ENCODE measurements at places on chromosomes 11 and 22. TPM values are rescaled to one million over a fixed set of nuclear protein-coding genes. Genes with fewer than 3 reads are reported as not detected.
A peak's percentile ranks its signal among the peaks of the same experiment; 100 is the strongest.

DNA sequence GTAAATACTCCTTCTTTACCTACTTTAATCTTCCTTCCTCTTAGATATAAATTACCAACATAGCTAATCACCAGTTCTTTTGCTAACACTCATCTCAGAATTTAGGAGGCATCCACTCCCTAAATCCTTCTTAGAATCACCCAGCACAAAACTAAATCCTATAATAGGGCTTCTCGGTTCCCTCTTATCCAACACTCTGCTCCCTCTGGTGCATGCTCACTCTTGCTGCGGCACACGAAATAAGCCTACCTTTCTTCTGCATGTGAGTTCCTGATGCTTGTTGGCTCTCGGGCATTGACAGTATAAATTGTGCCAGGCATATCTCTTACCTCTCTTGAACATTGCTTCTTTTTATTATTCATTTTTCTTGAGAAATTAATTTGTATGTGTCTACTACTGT is 61.0 kb downstream of the OR5AK2 start:
- no peak overlapping the region for H3K27ac ChIP-seq
- no peaks in the 10 kb centered on the region for H3K36me3 ChIP-seq
- H3K4me1 ChIP-seq, result no peaks in the 10 kb centered on the region
- H3K4me3 ChIP-seq, result no peak overlapping the region
- no peaks in the 10 kb centered on the region for H3K27me3 ChIP-seq

Gene TRIM34
- 6.7 TPM for total RNA-seq

DNA sequence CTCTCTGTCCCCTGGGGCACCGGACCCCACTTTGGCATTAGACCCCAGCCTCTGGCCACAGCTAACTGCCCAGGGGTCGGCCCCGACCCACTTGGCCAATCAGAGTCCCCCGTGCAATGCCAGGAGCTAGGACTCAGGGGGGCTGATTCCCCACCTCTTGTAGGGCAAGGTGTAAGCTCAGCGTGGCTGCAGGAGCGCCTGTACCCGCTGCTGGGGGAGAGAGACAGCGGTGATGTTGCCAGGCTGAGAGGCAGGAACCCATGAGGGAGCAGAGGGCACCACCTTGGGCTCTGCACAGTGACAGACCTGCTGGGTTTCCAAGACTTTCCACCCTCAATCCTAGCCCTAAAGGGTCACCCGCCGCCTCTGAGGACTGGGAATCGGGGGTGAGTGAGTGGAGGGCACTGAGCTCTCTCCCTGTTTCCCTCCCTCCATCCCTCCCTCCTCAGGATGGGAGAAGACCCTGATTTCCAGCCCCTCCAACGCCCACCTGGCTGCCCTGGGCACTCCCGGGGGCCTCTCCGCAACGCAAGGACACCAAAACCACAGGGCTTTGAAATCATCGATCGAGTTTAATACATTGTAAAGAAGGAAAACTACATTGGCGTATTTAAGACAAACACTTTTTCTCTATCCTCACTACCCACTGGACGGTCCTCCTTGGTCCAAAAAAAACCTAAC is 128.4 kb downstream of the ARHGAP8 start:
- no peak overlapping the region for H3K4me3 ChIP-seq
- no peak for DNase-seq
- no peaks in the 10 kb centered on the region for H3K27me3 ChIP-seq
- no peaks in the 10 kb centered on the region for H3K4me1 ChIP-seq

- peaks cover 11% of the 10 kb centered on the region for H3K4me1 ChIP-seq
- no peak for DNase-seq
- H3K4me3 ChIP-seq, result no peak overlapping the region
- H3K36me3 ChIP-seq, result peaks cover 10% of the 10 kb centered on the region
Observed at GRCh38 chr11:93169950-93170561, 27.7 kb downstream of the SLC36A4 start.

DNA sequence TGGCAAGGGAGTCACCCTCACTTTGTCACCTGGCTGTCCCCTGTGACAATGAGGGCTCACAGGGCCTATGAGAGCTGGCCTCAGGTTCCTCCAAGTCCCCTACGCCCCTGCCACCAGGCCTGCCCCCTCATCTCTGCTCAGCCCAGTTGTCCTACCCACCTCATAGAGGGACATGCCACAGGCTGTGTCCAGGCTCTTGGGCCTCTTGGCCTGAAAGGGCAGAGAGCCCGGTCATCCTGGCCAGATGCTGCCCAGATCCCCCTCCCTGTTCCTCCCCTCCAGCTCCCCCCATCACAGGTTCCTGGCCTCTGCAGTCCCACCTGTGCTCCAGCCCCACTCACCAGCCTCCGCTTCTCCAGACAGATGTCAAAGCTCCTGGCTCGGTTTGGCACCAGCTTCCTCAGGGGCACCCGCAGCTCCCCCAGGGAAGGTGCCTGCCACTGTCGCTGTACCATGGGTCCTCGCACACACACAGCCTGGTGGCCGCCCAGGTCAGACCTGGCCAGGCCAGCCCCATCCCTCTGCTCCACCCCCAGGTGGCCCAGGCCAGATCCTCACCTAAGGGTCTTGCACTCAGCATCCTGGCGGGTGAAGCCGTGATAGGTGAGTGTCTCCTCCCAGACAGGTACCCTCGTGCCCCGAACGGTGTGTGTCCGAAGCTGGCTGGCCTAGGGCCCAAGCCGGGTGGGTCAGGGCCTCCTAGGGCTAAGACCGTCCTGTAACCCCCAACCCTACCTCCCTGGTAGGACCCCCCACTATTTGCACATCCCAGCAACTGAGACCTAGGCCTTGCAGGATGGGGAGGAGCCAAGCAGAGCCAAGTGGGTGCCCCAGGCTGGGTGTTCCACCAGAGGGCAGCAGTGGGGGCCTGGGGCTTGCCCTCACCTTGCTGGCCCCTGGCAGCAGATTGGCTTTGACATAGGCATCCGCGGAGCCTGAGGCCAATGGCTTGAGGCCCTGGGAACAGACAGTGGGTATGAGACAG is 8.3 kb downstream of the NDUFV1 start:
- H3K4me3 ChIP-seq, result peak overlapping the region; percentile 74
- DNase-seq, result peak; percentile 58
- peaks cover 22% of the 10 kb centered on the region for H3K4me1 ChIP-seq
- peaks cover 23% of the 10 kb centered on the region for H3K36me3 ChIP-seq
- H3K27ac ChIP-seq, result peak overlapping the region; percentile 98

Gene DEPDC7
- total RNA-seq, result 0.82 TPM

DNA sequence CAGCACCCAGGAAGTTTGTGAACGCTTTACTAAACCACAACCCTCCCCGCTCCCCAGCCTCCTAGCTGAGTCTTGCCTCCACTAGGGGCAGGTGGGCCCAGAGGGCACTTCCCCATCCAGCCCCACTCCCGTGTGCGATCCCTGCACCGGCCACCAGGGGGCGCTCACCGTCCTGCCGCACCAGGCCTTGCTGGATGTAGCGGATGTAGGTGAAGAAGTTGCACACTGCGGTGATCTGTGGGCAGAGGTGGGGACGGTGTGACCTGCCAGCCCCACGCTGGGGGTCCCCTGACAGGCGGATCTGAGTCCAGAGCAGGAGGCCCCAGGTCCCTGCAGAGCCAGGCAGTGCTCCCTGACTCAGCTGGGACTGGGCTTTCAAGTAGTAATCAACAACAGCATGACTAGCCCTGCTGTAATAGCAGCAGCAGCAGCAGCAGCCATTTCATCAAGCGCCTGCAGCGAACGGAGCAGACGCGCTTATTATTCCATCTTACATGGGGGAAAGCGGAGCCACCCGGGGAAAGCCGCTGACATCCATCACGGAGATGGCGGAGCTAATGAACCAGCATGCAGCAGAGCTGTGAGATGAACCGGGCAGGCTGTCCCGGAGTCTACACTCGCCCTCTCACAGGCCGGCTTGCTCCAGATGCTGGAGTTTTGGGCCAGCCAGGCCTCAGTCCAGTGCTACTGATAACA is 7.9 kb upstream of the FADS3 start:
- H3K4me1 ChIP-seq, result peaks cover 5% of the 10 kb centered on the region
- H3K4me3 ChIP-seq, result no peak overlapping the region
- peak; percentile 88 for DNase-seq
- no peaks in the 10 kb centered on the region for H3K36me3 ChIP-seq
- H3K27ac ChIP-seq, result peak overlapping the region; percentile 6
- peaks cover 2% of the 10 kb centered on the region for H3K27me3 ChIP-seq

DNA sequence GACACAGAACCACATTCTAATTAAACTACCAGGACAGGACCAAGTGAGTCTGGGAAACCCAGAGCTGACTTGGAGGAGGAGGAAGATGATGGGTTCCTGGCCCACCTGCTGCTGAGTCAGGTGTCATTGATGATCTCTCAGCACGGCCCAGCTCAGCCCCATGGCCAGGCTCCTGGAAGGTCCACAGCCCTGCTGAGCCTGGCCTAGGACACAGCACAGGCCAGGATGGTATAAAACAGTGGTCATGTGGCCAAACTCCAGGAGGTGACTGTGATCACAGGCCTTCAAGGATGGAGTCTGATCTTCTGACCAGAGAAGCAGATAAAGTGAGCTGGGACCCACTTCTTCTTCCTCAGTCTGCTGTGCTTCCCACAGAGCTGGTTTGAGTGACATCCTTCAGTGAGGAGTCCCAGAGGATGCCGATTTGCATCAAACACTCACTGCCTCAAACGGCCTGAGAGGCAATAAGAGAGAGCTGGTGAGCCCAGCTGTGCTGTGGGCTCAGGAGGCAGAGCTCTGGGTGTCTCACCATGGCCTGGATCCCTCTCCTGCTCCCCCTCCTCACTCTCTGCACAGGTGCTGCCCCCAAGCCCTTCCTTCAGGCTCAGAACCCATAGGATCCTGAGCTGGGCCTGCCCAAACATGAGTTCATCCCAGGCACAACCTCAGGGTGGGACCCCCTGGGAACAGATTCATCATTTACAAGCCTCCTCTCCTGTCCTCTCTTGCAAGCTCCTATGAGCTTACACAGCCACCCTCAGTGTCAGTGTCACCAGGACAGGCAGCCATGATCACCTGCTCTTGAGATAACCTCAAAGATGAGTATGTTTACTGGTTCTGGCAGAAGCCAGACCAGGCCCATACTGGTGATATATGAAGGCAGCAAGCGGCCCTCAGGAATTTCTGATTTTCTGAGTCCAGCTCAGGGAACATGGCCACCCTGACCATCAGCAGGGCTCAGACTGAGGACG is 37.7 kb upstream of the IGLL5 start:
- H3K4me3 ChIP-seq, result no peak overlapping the region
- H3K4me1 ChIP-seq, result no peaks in the 10 kb centered on the region
- H3K27me3 ChIP-seq, result peaks cover 43% of the 10 kb centered on the region

DNA sequence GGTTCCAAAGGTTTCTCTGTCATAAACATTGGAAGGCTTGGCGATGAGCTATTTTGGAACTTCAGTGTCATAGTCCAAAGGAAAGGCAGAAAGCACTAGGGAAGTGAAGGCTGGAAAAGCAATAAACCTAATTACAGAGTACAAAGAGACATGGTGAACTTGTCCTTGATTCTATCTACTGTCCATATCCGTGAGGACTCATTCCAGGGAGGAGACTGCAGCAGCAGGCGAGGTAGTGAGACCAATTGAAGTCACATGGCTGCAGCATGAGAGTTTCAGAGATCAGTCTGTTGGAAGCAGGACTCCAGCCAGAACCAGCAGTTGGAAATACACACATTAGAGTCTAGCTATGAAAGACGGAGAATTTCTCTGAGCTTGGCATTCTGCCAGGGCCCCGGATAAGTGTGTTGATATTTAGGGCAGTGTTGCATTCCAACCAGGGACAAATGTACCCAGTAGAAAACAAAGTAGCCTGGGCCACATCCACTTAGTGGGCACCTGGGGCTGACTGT is 54.1 kb upstream of the ARHGAP42 start:
- no peak overlapping the region for H3K4me3 ChIP-seq
- no peak overlapping the region for H3K27ac ChIP-seq
- no peaks in the 10 kb centered on the region for H3K36me3 ChIP-seq
- H3K27me3 ChIP-seq, result no peaks in the 10 kb centered on the region
- no peak for DNase-seq
- no peaks in the 10 kb centered on the region for H3K4me1 ChIP-seq

DNA sequence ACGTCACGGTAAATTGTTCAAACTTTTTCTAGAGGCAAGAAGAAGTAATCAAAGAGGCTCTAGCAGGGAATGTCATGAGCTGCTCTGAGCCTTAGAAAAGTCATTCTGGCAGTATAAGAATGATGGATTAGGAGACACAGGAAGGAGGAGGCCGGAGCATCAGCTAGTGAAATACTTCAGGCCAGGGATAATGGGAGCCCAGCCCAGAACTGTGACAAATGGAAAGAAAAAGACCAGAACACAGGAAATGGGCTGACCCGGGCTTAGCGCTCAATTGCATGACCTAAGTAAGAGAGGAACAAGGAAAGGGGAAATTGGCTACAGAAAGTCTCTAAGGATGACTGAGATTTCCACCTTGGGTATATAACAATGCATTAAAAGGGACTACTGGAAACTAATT is 108.6 kb downstream of the LARGE1 start:
- H3K4me1 ChIP-seq, result no peaks in the 10 kb centered on the region
- no peak for DNase-seq
- no peaks in the 10 kb centered on the region for H3K36me3 ChIP-seq
- H3K27me3 ChIP-seq, result no peaks in the 10 kb centered on the region

DNA sequence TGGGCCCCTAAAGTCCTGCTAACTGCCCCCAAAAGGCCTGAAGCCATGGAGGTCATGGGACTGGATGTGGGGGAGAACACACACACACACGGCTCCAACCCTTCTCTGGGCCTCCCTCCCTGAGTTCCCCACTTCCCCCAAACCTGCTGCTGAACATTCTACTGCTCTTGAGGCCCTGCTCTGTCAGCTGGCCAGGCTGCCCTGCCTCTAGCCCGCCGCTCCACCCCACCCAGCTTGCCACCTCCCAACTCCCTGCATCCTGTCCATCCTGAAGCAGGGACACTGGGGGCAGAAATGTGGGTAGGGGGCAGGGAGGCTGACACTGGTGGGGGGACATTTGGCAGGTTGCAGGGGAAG is 1.0 kb downstream of the KCNJ4 start:
- H3K36me3 ChIP-seq, result peaks cover 3% of the 10 kb centered on the region
- H3K27me3 ChIP-seq, result peaks cover 65% of the 10 kb centered on the region
- DNase-seq, result no peak
- peaks cover 3% of the 10 kb centered on the region for H3K4me1 ChIP-seq
- no peak overlapping the region for H3K4me3 ChIP-seq

DNA sequence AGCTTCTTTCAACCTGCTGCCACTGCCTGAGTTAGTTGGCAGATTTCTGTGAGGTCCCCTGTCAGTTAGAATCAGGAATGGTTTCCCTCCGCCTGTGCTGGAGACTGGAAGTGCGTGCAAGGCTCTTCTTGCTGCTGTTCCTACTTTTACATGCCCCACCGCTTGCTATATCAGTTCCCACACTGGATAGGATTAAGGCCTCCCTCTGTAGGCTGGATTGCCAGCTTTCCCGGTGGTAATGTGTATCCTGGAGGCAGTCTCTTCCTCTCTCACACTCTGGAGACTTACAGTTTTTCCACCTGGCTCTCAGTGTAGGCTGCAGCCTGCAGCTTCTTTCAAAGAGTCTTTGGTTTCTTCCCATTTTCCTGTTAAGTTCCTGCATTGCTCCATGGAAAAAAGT is 66.5 kb downstream of the ARHGAP42 start:
- H3K4me3 ChIP-seq, result no peak overlapping the region
- no peaks in the 10 kb centered on the region for H3K27me3 ChIP-seq
- H3K27ac ChIP-seq, result no peak overlapping the region
- H3K36me3 ChIP-seq, result no peaks in the 10 kb centered on the region
- no peaks in the 10 kb centered on the region for H3K4me1 ChIP-seq

- no peak for DNase-seq
- H3K27ac ChIP-seq, result no peak overlapping the region
- H3K4me1 ChIP-seq, result no peaks in the 10 kb centered on the region
- no peaks in the 10 kb centered on the region for H3K36me3 ChIP-seq
- H3K27me3 ChIP-seq, result no peaks in the 10 kb centered on the region
- H3K4me3 ChIP-seq, result no peak overlapping the region
Observed at GRCh38 chr11:24181395-24182047, 315.3 kb upstream of the LUZP2 start.

Data from activated T-helper 2 cell treated with anti-CD3 and anti-CD28 coated beads, Interferon-gamma antibody, Interleukin-2, Interleukin-4, amounts not matched to agents 10 μg/mL and 5 μg/mL and 100 μg/mL, durations not matched to agents 14 hours and 24 hours and 36 hours (primary cell).